ENCODE measurements at places on chromosomes 2 and 18.

GRCh38 chr18:26477828-26478466 is 70.4 kb downstream of the KCTD1 start:
- no peak for DNase-seq

DNA sequence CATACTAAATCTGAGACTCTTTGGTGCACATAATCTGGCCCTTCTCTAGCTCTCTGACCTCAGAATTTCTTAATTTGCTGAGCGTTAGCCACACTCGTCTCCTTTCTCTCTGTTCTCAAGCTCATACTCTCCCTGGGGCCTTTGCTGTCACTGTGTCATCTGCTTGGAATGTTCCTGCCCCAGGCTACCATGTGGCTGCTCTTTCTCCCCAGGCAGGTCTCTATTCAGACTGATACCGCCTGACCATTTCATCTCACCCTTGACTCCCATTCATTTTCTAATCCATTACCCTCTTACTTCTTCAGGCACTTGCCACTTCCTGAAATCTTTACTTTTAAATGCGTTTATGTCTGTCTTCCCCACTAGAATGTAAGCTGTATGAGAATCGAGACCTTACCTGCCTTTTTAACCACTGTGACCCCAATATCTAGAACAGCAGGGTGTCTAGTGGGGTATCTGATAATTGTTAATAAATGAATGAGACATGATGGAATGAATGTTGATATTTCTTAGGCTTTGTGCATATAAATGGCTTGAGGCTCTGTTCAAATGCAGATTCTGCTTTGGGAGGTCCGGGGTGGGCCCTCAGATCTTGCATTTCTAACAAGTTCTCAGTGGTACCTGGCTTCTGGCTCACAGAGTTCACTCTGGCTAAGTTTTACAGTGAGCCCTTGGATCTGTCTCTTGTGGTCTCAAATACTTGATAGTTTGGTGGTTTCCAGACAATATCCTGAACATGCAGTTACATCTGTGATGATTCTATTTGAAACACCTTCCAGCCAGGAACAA is 89.9 kb upstream of the EPC2 start:
- DNase-seq: no peak

- peak; percentile 68 for DNase-seq
Observed at GRCh38 chr18:77478646-77479442, 229.2 kb downstream of the GALR1 start.

DNA sequence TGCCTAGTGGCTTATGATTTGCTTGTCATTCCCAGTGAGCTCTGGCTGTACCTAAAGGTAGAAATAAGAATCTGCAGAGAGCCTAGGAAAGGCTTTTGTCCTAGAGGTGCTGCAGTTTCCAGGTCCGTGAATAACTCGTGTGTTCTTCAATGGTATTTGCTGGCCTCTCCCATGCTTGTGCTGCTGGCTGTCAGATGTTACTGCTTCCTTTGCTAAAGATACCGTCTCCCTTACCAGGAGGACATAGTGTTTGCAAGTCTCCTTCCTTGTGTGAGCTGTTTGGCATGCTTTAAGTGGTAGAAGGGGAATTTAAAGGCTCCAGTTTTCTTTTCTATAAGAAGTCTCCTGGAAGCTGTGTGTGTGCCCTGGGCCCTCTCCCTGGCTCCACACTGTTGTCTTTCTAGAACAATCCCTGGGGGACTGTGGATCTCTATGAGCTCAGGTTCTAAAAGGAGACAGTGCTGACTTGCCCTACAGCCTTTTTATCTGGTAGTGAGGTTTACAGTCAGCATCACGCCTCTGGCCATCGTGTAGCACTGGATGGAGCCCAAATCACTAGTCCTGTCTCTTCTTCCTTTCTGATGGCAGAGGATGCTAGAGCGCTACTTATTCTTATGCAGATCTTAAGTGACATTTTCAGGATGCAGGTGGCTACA is 65.8 kb downstream of the RNF144A start:
- DNase-seq: no peak

DNA sequence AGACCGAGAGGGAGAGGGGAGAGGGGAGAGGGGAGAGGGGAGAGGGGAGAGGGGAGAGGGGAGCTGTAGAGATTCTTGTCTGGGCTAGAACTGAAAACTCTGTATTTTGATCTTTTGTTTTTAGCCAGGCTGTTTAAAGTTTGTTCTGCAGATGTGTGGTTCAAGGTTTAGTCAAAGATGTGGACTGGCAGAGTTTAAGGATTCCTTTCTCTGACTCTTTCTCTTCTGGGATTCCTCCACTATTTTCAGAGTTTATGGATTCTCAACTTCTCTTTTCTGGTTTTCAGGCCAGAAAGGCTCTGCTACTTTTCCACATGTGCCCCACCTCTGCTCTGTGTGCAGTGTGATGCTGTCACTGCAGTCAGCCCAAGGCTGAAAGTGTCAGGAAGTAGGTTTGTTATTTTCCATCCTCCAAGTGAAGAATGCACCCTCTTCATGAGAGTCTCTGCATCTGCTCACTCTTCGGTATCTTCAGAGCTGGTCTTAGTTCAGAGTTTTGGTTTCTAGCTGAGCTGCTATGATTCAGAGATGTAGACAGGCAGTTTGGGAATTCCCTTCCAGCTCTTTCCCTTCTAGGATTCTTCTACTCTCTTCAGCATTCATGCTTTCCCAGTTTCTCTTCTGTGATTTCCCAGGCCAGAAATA is 130.9 kb upstream of the SMAD7 start:
- DNase-seq: no peak

GRCh38 chr2:152611458-152612231 is 105.6 kb downstream of the PRPF40A start:
- DNase-seq: no peak

DNA sequence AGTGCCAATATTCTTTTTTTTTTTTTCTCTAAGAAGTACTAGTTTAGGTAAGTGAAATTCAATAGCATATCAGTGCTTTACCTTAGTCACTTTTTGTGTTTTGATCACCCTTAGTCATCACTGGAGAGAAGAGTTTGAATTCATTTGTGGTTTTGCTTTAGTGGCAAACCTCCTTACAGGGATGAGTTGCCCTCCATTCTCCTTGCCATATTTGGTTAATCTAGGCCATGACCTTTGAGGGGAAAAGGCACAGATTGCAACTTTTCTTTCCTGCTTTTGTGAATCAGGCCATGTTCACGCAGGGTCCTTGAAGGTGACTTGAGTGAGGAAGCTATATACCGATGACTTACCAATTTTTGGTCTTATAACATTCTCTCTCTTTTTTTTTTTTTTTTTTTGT is 34.4 kb downstream of the PLEKHA3 start:
- DNase-seq: no peak

GRCh38 chr2:216315802-216316603 is 56.3 kb downstream of the MARCHF4 start:
- DNase-seq: no peak

DNA sequence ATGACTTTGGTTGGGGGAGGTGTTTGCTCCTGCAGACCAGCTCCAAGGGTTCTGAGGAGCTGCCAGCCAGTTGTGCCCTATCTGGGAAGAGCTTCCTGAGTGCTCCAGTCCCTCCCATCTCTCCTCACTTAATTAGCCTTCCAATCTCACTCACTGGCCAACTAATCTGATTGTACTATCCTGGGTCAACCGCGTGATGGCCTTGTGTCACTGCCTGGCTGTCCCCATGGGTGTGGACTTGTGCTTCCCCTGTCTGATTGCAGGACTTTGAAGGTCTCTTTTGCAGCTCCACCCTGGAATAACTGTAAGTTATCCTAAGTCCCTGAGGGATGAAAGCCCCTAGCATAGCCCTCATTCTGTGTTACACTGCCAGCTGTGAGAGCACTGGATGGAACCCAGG is 65.0 kb downstream of the SLC4A5 start:
- DNase-seq: no peak

GRCh38 chr18:4960578-4960977 is 236.5 kb downstream of the AKAIN1 start:
- no peak for DNase-seq

DNA sequence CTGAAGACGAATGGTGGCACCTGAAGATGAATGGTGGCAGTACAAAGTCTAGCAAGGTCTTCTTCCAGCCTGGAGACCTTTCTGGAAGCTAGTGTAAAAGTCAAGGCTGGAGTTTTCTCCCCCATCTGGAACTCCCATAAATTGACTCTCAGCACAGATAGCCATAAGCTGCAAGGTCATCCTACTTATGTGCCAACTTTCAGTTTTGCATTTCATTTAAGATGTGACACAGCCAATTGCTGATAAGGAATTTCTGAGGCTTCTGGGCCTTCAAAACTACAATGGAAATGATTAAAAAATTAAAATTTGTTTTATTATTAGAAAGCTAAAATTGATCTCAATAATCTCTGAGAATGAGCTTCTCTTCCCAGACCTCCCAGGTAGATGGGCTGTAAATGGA is 10.2 kb downstream of the XDH start:
- DNase-seq: no peak

DNA sequence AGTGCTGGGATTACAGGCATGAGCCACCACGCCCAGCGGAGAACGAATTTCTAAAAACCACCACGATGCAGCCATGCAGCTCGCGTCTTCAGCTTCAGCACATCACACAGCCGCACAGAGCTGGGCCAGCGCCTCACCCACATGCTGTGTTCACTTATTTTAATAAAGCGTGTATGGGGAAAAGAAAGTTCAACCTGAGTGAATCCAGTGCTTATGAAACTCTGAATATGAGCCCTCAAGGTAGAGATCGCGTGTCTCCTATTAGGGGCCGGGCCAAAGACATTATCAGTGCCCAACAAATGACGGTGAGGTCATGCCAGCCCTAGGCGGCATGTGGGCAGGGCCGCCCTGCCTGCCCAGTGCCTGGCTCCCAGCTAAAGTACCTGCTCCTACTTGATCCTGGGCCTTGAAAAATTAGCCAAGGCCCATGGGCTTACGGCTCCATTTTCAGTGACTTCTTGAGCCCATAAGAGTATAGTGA is 44.3 kb downstream of the SPRED2 start:
- DNase-seq: peak; percentile 38

DNA sequence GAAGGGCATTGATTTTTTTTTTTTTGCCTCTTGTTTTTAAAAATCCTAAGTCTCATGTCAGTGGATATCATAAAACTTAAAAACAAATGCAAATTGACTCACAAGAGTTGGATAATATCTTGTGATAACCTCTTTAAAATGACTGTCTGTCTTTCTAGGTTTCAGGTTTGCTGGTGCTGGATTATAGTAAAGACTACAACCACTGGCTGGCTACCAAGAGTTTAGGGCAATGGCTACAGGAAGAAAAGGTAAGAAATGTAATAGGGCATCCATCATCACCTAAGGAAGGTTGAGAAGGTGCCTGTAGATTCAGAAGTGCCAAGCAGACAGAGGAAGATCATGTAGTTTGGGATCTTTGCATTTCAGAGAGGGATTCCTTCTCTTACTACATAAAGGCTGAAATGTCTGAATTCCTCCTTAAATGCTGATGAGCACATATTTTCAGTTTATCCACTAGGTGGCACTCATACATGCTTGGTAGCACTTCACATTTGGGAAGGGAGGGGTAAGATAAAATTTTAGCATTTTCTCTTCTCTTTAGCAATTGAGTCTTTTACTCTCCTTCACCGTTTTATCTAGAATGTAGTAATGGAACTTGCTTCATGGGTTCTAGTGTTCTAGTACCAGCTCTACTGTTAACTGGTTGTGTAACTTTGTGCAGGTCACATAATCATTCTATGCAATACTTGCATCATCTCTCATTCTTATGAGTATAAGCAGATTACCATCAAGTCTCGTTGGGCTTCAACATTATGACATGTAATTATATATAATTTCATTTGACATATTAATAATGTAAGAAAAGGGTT is 21.1 kb downstream of the CPS1 start:
- no peak for DNase-seq

DNA sequence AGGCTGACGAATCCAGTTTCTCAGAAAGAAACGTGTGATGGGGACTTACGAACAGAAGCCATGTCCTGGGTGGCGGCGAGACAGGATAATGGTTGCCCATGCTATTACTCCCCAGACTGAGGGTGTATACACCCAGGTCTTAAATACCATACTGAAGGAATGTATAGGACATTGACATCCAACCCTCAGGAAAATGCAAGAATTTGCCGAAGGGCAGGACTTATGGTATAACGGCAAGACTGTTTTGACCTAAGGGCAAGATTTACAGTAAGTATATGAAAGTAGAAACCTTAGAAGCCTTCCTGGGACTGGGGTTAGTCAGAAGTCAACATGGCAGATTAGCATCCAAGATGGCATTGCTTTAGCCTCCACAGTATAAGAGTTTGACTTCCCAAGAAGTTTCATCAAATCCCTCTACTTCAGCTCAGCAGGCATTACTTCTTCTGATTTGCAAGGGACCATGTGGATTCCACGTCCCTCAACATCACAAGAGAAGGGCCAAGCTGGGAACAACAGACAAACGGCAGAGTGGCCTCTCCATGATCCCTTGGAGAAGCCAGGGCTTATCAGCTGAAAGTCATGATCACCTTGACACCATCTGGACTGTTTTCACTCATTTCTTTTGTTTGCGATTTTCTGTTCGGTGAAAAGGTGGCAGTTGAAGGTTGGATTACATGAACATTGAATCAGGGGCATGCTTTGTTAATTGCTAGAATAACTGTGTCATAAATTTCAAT is 21.1 kb downstream of the ST3GAL5 start:
- no peak for DNase-seq

DNA sequence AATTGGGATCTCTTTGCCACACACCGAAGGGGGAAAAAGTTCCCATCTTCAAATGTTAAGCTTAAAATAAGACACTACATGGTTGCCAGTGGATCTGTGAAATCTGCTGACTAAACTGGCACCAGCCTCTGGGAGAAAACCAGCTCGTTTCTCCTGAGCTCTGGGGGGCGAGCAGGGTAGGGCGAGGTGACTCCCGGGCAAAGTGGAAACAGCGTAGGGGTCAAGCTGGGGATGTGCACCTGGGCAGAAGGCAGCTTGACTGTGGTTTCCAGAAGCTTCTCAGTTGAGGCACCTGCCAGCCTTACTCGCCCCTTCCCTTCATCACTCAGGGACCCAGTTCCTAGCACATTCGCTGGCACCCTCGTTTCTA is 62.8 kb downstream of the SFXN5 start:
- DNase-seq: no peak

DNA sequence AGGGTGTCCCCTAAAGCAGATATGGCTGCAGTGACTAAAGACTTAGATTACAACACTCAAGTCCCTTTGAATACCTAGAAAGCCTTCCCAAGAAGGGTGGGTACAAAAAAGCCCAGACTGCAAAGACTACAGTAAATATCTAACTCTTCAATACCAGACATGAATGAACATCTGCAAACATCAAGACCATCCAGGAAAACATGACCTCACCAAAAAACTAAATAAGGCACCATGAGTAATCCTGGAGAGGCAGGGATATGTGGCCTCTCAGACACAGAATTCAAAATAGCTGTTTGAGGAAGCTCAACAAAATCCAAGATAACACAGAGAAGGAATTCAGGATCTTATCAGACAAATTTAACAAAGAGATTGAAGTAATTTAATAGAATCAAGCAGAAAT is 138.2 kb upstream of the OTOS start:
- DNase-seq: no peak

- DNase-seq: no peak
Observed at GRCh38 chr2:86319700-86320580, 17.5 kb downstream of the REEP1 start.

GRCh38 chr2:160911258-160911657 is 249.0 kb upstream of the TANK start:
- DNase-seq: no peak

GRCh38 chr2:65622951-65623535 is 190.6 kb upstream of the SPRED2 start:
- peak; percentile 42 for DNase-seq

Data from lower leg skin (tissue), 4 donors.